Right ventricle myocardium inferior (tissue), 1 donor: ENCODE measurements at places on chromosomes 11 and 22. TPM values are rescaled to one million over a fixed set of nuclear protein-coding genes. Genes with fewer than 3 reads are reported as not detected.

OR52E1 gene
- not detected for total RNA-seq

OR8D1 gene
- not detected for total RNA-seq

DNA sequence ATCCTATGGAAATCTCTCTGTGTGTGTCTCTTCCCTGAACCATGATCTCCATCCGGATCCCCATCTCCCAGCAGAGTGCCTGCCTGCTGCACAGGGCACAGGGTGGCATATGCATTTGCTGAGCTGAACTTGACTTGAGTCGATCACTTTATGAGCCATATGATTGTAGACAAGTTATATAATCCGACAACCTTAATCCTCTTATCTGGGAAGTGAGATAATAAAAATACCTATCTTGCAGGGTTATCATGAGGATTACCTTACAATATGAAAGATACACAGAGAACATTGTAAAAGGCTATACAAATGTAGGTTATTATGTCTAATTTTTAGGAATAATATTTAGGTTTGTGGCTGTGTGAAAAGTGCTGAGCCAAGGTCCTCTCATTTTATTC, 124.5 kb downstream of the ST3GAL4 start:
- no peak for DNase-seq

KCNK4 gene
- total RNA-seq, result not detected

- DNase-seq, result no peak
These were observed 121.7 kb downstream of the SGSM3 start for GRCh38 chr22:40491990-40492631.

- peak; percentile 89 for DNase-seq
These were observed 14.4 kb upstream of the LRP5 start for GRCh38 chr11:68297812-68298658.

DNA sequence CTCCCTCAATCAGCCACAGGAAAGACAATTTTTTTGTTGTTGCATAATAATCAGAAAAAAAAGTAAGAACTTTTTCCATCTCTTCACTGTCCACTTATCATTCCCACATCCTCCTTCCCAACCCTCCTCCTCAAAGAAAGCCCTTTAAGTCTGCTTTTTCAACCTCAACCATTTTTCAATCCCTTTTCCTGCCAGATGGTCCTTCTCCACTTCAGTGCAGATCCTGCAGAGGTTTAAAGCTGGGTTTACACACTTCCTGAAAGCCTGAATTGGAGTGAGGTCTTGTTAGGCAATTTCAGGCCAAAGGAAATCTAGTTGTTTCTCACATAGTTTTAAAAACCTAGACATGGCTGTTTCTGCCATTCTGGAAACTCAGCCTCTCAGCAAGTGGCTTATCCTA, 78.3 kb downstream of the RPL27A start:
- DNase-seq, result no peak

CHRM1 gene
- not detected for total RNA-seq

DNA sequence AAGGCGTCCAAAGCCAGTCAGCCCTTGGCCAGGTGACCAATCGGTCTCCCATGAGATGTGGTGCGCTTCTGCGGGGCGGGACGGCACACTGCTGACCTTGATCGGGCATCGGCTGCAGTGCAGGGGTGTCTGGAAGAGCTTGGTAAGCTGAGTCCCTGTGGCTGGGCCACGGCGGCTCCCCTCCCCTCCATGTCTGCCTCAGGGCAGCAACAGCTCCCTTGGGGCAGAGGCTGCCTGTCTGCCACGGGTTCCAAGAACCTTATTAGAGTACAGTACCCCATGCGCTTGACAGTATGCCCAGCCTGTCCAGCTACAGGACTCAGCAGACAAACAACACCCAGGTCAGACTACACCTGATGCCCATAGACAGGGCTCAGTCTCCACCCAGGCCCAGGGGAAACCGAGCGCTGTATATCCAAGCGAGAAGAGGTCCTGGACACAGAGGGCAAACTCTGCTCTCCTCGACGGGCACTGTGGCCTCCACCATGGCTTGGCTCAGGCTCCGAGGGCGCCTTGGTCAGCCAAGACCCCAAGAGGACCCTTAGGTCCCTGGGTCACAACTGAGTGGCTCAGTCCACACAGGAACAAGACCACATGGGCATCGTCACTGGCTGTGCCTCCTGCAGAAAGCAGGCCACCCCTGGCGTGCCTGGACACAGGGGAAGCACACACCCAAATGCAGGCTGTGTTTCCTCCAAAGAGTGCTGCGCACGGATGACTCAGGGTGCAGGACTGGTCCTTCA, 18.9 kb downstream of the TSPAN32 start:
- DNase-seq, result no peak

SCGB1D2 gene
- total RNA-seq, result 4.0 TPM

DNA sequence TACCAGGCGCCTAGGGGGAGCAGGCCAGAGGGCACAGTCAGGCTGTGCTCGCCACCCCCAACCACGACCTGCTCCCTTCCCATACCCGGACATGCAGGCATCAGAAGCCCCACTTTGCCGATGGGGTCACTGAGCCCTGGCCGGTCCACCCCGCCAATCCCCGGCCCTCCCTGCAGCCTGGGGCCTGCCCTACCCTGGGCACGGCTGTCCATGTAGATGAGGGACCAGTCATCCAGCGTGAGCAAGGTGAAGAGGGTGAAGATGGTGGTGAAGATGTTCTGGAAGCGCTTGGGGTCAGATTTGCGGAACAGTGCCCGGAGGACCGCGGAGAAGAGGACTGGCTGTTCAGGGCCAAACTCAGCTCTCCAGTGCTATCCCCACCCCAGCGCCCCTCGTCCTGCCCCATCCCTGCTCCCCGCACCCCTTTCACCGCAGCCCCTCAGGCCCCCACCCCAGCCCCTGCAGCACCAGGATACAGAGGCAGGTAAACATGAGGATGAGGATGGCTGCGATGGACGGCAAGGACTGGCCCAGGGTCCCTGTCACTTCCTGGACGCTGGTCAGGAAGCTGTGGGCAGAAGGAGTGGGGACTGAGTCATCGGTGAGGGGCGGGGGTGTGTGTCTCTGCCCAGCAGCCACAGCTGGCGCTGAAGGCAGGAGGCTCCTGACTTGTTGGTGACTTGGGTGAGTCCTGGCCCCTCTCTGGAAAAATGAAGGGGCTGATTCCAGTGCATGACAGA, 5.5 kb downstream of the CATSPER1 start:
- no peak for DNase-seq

DNA sequence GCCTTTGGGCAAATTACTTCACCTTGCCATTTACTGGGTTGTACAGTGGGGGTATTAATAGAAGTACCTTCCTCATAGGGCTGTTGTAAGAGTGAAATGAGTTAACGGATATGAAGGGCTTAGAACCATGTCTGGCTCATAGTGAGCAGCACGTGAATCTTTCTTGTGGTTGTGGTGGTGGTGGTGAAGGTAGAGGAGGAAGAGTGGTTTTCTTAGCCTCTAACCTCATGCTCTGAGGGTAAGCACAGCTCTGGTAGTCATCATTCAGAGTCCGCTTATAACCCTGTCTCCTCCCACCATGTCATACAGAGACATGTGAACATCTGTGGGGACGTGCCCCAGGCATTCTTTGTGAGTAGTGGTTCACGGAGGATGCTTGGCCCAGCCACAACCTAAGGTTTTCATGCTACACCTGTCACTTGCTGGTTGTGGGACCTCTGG, 43.6 kb downstream of the TEAD1 start:
- DNase-seq, result no peak

PNPLA2 gene
- total RNA-seq, result 321 TPM

GRCh38 chr11:10716122-10716521, 22.6 kb upstream of the IRAG1 start:
- DNase-seq, result no peak

GRCh38 chr11:61375761-61376108, 13.6 kb downstream of the TMEM138 start:
- DNase-seq, result no peak

DNA sequence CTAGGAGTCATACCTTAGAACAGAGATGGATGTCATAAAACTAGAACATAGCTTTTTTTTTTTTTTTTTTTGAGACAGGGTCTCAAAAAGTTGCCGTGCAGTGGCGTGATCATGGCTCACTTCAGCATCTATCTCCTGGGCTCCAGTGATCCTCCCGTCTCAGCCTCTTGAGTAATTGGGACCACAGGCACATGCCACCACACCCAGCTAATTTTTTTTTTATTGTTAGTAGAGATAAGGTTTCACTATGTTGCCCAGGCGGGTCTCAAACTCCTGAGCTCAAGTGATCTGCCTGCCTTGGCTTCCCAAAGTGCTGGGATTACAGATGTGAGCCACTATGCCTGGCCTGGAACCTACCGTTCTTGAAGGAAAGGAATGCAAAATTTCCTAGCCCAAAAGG, 8.8 kb upstream of the CEP295 start:
- DNase-seq, result no peak

SYNGR1 gene
- 40.5 TPM for total RNA-seq

DNA sequence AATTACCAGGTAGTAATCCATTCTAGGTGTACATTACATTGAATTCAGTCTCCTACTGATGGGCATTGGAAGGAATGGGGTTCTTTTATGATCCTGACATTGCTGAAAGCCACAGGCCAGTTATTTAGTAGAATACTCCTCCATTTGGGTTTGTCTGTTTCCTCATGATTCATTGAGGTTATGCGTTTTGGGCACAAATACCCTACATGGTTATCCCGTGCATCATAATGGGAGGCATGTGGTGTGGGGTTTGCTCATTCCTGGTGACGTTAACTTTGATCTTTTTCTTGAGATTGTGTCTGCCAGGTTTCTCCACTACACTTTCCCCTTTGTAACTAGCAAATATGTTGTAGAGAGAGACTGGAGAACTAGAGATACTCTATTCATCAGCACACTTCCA, 5.5 kb downstream of the FOLR3 start:
- DNase-seq, result no peak

DNA sequence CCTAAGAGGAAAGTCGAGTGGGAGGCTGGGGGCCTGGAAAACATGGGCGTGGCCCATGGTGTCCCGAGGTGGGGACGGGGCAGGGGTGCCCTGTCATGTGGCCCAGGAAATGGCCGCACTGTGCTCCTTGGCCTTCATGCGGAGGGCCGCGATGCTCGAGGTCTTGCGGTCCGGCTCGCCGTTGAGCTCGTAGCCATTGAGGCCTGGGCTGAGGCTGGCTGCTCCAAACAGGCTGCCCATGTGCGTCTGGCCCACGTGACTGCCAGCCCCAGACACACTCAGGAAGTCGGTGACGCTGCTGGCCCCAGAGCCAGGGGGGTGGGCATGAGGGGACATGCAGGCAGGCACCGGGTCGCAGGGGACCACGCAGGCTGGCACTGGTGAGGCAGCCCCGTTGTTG, 45.2 kb downstream of the ALX4 start:
- no peak for DNase-seq

MN1 gene
- total RNA-seq, result 5.3 TPM

C22orf23 gene
- total RNA-seq, result 0.68 TPM

DNA sequence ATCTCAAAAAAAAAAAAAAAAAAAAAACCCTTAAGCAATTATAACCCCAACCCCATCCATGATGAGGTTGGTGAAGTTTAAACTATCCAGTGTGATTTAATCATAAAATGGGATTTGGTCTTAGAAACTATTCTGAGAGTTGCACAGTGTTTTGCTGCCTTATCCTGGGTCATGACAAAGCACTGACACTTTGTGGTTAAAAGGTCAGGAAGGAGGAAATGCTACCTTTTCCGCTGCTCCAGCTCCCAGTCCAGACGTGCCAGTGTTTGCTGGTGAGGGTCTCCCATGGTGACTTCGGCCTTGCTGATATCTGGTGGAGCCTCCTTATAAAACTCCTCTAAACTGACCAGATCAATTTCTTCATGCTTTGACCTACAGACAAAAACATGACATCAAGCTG, 14.5 kb downstream of the THOC5 start:
- no peak for DNase-seq

- no peak for DNase-seq
These were observed 322.7 kb downstream of the CADM1 start for GRCh38 chr11:115181538-115181937.

- DNase-seq, result no peak
These were observed 1303.4 kb downstream of the TBC1D22A start for GRCh38 chr22:48065892-48066291.

DNA sequence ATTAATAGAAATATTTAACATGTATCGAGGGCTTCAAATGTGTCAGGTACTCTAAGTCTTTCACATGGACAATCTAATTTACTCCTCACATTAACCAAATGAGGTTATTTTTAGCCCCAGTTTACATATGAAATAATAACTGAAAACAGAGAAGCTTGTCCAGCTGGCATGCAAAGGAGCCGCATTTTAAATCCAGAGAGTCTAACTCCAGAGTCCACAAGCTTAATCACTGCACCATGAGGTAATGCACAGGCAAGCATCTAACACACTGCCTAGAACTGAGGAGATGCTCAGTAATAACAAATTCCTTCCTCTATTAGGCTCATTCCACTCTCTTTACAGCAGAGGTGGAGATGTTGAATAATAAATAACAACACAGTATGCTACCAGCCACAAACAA, 165.7 kb upstream of the GUCY1A2 start:
- DNase-seq, result no peak

VWCE gene
- 1.0 TPM for total RNA-seq

RTN4RL2 gene
- 1.6 TPM for total RNA-seq

GRCh38 chr11:38013157-38013556, 1415.1 kb upstream of the RAG2 start:
- no peak for DNase-seq

GRCh38 chr11:68340784-68341556, 28.6 kb downstream of the LRP5 start:
- DNase-seq, result no peak

C11orf91 gene
- not detected for total RNA-seq

DNA sequence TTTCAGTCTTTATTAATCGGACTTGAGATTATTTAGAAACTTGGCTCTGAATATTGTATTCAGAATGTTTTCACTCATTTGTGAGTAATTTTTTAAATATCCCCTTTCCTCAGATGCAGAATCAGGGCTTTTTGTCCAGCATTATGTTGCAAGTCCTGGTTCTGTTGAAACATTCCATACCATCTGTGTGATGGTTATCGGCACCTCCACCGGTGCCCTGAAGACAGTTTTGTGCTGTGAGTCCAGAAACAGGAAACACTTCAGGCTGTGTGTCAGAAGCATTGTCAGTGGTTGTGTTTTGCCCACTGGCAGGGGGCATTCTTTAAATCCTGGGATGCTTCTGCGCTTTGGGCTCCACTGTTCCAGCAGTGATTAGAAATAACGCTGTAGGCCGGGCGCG, 20.4 kb downstream of the CDPF1 start:
- DNase-seq, result no peak

GRCh38 chr11:46117842-46118241, 3.4 kb downstream of the PHF21A start:
- DNase-seq, result no peak
